ENCODE measurements at places on chromosomes 7 and 10. TPM values are rescaled to one million over a fixed set of nuclear protein-coding genes. Genes with fewer than 3 reads are reported as not detected.

Gene RET
- 0.45 TPM for total RNA-seq

Gene CACNB2
- total RNA-seq = not detected

Gene LSM8
- total RNA-seq = 57.0 TPM

Gene MLXIPL
- not detected for total RNA-seq

Gene PALS2
- 25.7 TPM for total RNA-seq

Gene AS3MT
- not detected for total RNA-seq

Gene CCL24
- total RNA-seq = not detected

Gene PUS7
- 8.0 TPM for total RNA-seq

Gene AKR1C3
- total RNA-seq = not detected

Gene TRIM50
- total RNA-seq = 0.20 TPM

Gene ARHGAP22
- not detected for total RNA-seq

Gene C7orf33
- total RNA-seq = not detected

Gene SH2D4B
- total RNA-seq = not detected

DNA sequence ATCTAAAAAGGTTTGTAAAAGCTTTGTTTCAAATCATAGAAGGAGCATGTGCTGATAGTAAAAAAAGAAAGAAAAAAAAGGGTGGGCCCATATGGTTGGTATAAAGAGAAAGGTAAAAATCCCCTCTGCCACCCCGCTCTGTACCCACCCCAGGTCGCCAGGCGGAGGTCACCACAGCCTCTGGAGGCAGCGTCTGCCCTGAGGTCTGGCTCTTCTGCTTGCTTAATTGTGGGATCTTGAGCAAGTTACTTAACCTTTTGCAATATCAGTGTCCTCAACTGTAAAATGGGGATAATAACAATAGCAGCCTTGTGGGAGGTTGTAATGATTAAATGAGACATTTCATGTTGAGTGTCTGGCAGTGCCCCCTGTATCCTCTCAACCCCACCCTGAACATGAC lies 10.7 kb upstream of the PCBD1 start:
- DNase-seq = no peak

- DNase-seq = no peak
These were observed 3.1 kb upstream of the GOT1 start for GRCh38 chr10:99433378-99434020.

- no peak for DNase-seq
These were observed 102.8 kb upstream of the CDK13 start for GRCh38 chr7:39847227-39847626.

- DNase-seq = no peak
These were observed 88.8 kb downstream of the LHPP start for GRCh38 chr10:124550293-124551034.

DNA sequence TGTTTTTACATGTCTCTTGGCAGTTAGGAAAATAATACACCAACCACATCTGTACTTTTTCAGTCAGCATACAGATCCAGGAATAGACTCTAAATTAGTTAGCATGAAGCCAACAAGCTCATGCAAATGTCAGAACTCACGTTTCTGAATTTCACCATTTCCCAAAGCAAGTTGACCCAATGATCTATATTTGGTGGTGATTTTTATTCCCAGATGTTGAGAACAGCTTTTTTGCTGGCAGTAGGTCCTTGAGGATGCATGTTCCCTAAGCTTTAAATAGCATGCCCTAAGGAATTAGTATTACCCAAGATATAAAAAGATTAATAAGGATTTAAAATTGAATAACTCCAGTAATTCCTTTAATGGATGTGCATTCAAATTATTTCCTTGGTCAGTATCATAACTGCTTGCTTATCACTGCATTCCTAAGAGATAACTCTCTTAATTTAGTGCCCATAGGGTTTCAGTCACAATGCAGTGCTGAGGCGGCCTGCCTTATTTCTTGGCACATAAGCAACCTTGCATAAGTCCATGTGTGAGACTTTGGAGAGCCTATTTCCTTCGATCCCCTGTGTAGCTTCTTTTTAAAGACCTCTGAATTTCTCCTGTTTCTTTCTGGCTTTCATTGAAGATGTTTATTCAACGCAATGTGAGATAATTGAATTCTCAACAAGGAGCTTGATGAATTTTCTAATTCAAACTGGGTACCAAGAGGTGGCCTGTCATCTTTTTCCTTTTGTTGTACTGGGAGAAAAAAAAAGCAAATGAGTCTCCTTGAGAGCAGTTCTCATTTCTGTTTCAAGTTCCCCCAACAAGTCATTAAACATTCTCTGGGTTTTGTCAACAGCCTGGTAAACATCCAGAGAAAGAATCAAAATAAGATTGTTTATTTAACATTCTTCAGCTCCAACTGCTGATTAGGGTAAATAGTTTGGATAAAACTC lies 135.3 kb upstream of the MEOX2 start:
- no peak for DNase-seq

DNA sequence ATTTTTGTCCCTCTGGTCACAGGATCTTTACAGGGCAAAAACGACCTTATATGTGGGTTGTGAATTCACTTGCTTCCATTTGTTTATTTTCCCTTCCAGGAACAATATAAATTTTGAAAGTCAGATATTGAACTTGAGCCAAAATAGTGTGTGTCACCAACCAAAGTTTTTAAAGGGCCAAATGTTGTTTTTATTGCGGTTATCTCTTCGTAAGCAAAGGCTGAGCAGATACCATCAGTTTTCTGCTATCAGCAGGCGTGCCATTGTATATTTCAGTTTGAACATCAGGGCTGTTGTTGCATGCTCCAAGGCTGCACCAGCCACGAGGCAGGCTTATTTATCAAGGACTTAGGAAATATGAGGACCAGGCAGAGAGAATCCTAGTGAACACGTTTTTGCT lies 160.3 kb downstream of the PAXIP1 start:
- no peak for DNase-seq

GRCh38 chr7:26061678-26062603 lies 90.1 kb upstream of the NFE2L3 start:
- peak; percentile 76 for DNase-seq

GRCh38 chr10:21099291-21100062 lies 202.4 kb upstream of the NEBL start:
- no peak for DNase-seq

GRCh38 chr7:20152511-20152910 lies 64.7 kb downstream of the MACC1 start:
- no peak for DNase-seq

DNA sequence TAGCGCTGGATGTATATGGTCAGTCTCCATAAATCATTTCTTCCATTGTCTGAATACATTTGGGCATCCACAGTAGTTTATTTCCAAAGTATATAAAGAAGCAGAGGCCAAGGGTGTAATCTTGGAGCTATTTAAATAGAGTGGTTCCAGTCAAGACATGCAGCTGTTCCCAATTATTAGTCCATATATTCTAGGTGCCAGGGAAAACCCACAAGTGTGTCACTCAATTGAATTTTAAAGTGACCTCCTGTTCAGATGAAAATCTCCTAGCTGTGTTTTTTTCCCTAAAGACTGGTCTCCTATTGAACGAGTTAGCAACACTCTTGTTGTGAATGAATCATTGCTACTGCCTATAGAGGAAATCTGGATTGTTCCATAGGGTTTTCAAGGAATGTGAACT lies 260.2 kb upstream of the BMPER start:
- no peak for DNase-seq

- no peak for DNase-seq
These were observed 38.0 kb upstream of the PIP4K2A start for GRCh38 chr10:22752272-22752889.

DNA sequence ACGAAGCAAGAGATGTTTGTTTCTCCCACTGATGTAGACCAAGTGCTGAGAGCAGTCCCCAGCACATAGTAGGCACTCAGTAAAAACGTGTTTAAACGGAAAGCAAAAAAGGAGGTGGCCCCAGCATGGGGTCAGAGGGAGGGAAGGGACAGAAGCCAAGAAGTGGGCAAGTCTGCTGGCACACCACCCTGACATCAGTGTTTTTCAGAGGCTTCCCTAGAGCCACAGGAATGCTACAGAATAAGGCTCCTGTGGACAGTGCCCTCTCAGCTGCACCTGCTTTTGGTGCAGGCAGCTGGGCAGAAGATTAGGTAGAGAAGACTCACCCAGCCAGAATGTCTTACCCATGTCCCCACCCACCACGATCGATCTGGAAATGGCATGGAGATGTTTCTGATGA lies 8.3 kb upstream of the ANKRD1 start:
- no peak for DNase-seq

GRCh38 chr10:35442028-35442427 lies 105.7 kb downstream of the CCNY start:
- no peak for DNase-seq

- no peak for DNase-seq
These were observed 379.7 kb upstream of the AUTS2 start for GRCh38 chr7:69218576-69218975.

DNA sequence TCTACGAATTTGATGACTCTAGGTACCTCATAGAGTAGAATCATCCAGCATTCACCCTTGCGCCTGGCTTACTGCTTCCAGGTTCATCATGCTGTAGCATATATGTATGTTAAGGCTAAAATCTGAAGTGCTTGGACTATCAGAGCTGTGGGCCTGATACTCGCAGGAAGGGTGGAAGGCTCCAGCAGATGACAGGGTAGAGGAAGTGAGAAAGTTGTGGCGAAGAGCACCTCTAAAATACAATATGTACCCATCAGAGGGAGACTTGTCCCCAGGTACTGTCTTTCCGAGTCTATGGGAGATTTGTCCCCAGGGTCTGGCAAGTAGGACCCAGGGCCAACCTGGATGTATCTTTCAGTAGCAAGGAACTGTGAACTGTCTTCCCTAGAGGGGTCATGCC lies 48.1 kb upstream of the PLEKHA1 start:
- no peak for DNase-seq

DNA sequence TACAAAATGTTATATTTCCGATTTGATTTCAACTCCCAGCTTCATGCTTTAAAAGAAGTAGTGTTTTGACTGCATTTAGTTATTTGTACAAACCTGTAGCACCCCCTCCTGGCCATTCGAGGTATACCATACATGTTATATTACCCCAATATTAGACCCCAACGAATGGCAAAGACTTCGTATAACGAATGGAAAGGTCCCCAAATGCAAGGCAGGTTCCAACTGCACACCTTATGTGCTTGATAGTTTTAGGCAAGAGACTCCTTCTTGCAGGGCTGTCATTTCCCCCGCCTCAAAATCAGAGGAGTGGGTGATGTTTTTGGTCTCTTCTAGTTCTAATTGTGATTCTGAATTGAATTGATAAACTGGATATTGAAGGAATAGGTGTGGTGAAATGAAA lies 101.1 kb upstream of the TARP start:
- DNase-seq = peak; percentile 62

DNA sequence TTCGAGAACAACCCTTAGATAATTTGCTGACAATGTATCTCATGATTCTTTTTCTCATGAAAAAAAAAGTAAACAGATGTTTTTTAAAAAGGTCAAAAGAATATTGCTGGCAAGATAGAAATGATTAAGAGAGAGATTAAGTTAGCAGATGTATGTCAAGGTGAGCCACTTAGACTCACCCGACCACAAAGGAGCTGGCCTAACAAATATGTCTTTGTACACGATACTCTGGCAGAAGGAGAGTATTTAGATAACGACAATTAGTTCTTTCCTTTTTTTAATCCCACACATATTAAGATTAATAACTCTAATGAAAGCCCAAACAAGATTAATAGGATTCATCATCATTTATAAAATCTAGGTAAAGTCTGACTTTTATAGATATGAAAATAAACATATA lies 156.7 kb downstream of the RAPGEF5 start:
- DNase-seq = no peak

DNA sequence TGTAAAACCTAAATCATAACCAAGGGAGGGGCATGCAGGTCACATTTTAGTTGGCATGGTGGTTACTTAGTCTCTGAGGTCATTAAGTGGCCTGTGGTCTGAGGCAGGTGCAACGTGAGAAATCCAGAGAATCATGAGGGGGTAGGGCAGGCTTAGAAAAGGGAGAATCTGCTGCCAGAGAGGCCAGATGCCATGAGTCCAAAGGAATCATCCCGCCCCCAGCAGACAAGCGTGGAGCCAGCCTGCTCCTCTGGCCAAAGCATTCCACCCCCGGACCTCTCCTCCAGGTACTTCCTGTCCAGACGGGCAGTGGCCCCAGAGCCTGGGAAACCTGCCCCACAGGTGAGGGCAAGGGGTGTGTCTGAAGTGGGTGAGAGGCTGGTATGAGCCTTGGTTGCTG lies 196.4 kb upstream of the ZNF32 start:
- no peak for DNase-seq

- DNase-seq = no peak
These were observed 78.4 kb downstream of the NRG3 start for GRCh38 chr10:81953420-81953819.

DNA sequence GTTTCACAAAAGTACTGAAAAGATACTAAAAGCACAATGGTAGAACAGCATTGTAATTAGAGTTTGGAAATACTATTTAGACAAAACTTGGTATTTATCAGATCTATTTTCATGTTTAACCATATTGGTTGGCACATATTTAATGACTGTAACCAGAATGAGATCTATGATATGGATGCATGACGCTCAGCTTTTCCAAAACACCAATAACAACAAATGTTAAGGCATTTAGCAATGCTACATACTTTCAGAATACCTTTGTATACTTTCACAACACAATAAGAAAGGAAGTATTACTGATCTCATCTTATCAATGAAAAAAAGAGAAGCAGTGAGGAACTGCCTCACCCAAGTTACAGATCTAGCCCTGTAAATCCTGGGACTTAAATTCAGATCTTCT lies 74.8 kb downstream of the THSD7A start:
- DNase-seq = no peak

DNA sequence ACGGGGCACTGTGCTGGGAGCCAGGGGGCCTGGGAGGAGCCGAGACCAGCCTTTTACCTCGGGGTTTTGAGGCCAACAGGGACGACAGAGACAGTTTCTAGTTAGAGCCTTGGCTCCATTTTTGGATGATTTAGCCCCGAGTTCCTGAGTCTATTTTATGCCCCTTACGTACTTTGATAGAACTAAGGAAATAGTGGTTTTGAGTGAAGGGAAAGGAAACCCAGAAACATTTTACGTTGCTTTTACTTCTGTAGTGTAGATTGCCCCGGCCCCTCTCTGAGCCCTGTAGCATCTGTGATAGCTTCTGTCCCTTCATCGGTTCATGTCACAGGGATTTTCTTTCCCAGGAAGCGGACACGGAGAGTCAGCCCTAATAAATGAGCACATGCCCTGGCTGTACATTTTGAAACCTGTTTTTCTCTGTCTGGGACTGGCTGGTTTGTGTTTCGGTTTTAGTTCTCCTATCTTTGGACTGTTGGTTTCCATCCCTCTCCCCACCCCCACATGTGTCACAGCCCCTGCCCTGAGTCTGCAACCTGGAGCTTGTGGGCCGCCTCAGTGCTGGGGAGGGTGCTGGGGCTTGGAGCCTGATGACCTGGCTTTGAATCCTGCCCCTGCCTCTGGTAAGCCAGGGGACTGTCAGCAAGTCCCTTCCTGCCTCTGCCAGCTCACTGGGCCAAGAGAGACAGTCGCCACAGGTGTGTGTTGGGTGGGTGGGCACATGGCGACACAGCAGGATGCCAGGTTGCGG lies 6.9 kb upstream of the ORAI2 start:
- peak; percentile 68 for DNase-seq

- no peak for DNase-seq
These were observed 112.0 kb downstream of the NT5C2 start for GRCh38 chr10:103080891-103081581.

DNA sequence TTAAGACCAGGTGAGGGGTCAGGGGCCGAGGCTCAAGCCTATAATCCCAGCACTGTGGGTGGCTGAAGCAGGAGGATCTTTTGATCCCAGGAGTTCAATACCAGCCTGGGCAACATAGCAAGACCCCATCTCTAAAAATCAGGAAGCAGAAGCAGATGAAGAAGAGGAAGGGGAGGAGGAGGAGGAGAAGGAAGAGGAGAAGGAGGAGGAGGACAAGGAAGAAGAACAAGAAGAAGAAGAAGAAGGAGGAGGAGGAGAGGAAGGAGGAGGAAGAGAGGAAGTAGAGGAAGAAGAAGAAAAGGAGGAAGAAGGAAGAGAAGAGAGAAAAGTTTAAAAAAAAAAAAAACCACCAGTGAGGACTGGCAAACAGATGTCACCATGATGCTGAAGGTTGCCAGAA lies 92.0 kb upstream of the TMEM26 start:
- DNase-seq = no peak
